ENCODE measurements at places on chromosomes 2 and 18. TPM values are rescaled to one million over a fixed set of nuclear protein-coding genes. Genes with fewer than 3 reads are reported as not detected.

The CD226 gene
- 67.2 TPM for polyA plus RNA-seq

- no peak for DNase-seq
These were observed 12.4 kb upstream of the ADCYAP1 start for GRCh38 chr18:892316-892715.

The REG3A gene
- not detected for polyA plus RNA-seq

DNA sequence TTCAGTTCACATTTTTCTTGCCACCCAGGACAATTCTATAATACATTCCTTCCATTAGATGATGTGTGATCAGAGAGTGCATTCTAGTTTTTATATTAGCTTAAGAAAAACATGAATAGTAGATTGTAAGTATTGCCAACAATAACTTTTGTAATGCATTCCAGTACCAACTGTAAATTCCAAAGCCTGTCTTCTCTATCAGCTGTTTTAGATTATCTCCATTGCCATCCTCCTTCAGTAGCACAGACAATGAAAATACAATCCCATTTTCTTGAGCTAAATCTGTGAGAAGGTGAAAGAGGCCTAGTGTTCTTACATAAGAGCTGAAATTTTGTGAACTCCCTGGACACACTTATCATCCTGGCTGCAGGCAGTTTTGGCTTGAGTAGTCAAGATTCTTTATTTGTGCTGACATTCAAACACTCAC is 103.9 kb downstream of the CCBE1 start:
- DNase-seq, result no peak

DNA sequence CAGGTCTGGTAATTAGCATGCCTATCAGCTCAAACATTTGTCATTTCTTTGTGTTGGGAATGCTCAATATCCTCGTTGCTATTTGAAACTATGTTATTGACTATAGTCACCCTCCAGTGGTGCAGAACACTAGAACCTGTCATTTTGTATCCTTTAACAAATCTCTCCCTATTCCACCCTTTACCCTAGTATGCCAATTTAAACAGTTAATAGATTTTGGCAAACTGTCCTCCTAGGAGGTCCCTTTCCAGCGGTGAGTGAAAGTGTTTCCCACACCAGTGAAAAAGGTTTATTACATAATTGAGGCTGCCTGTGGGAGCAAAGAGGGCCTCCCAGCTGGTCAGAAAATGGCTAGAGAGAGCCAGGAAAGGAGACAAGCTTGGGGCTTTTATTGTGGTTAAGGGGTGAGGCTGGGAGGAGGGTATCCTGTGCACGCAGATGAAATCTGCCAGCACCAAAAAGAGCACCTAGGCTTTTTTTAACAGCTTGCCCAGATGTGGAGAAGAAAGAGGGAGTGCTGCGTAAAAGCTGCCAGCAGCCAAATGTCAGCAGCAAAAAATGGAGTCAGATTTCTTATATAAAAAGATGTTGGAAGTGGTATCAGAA is 1.8 kb upstream of the DRC1 start:
- DNase-seq, result no peak

The PSMA8 gene
- 1.7 TPM for polyA plus RNA-seq

The SLC5A7 gene
- polyA plus RNA-seq, result not detected

GRCh38 chr2:218020281-218020680 is 17.5 kb upstream of the TNS1 start:
- DNase-seq, result no peak

DNA sequence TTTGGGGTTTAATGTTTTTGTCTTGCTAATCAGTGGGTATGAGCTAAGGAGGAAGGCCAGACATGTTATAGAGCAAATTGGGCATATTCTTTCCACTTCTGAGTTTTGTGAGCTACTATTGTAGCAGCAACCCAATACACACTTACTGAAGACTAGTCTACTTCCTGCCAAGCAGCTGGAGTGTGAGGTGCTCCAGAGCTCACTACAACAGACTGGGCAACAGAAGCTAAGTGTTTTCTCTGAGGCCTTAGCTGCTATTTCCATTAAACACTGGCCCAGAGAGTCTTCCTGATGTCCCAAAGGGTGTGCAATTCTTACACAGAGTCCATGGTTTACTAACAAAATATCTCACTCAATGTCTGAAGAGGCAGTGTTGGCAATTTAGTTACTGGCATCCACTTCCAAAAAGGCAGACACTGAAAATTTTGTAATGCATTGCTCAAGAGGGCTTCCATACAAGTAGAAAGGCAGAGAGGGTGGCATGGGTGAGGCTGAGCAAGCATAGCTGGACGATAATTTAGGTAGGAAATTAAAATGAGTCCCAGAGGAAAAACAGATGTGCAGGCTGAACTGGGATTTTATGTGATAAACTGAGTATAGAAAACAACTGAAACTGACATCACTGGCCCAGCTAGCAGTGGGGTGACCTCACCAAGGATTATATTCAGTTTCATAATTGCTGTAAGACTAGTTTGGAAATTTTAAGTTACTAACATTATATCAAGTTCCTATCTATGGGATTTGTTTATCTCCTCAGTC is 68.6 kb downstream of the ZC3H6 start:
- DNase-seq, result no peak

DNA sequence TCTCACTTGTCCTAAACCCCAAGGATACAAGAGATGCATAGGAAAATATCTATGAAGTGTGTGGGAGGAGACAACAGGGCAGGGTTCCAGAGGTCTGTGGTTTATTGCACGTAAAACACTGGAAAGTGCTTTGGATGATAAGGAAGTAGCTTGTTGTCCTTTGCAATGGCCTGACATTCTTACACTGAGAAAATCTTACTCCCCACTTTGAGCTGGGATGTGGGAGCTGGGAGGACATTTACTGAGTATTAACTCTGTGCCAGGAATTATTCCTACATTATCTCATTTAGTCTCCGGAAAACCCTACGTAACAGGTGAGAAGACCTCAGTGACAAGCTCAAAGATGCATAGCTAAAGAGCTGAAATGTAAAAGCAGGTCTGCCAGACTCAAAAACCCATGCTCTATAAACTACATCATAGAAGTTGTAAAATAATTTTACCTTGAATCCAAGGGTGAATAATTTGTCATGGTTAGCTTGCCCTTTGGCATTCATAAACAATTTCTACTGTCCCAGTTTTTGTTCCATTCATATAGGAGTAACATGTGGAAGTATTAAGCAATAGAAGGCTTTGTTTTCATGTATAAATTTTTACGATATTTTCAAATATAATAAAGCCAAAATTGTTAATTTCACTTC is 9.2 kb upstream of the GALNT3 start:
- no peak for DNase-seq

GRCh38 chr2:176291809-176292283 is 22.6 kb downstream of the MTX2 start:
- no peak for DNase-seq

DNA sequence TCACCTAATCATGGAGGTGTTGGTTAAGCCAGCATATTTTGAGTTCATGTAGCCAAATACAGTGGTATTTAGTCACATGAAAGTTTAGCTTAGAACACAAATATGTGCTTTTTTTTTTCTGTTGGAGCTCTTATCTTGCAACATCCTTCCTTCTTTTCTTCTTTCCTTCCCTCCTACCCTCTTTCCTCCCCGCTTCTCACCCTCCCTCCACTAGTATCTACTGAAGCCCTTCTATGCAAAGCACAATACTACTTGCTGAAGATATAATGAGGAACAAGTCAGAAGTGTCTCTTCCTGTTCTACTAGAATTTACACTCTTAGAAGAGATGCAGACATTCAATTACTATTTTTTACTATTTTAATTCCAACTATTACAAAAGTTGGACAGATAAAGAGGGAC is 105.0 kb upstream of the ITGA4 start:
- no peak for DNase-seq

DNA sequence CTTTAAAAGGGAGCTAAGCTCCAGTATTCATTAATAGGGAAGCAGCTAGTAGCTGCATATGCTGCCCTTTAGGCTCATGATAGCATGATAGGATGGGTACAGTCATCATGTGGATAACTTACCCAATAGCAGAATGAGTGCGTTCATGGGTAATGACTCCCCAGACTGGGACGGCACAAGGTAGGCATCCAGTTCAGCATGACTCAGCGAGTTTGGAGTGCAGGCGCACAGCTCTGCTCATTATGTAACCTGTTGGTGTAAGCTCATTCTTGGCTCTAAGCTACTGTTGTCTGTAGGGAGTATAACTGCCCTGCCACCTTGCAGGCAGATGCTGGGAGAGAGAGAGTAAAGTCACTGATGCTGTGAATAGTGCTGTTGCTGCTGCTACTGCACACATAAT is 209.2 kb upstream of the SYT4 start:
- peak; percentile 5 for DNase-seq

The ZNF396 gene
- 1.5 TPM for polyA plus RNA-seq

- DNase-seq, result no peak
These were observed 593.3 kb upstream of the FANCL start for GRCh38 chr2:58834404-58834803.

DNA sequence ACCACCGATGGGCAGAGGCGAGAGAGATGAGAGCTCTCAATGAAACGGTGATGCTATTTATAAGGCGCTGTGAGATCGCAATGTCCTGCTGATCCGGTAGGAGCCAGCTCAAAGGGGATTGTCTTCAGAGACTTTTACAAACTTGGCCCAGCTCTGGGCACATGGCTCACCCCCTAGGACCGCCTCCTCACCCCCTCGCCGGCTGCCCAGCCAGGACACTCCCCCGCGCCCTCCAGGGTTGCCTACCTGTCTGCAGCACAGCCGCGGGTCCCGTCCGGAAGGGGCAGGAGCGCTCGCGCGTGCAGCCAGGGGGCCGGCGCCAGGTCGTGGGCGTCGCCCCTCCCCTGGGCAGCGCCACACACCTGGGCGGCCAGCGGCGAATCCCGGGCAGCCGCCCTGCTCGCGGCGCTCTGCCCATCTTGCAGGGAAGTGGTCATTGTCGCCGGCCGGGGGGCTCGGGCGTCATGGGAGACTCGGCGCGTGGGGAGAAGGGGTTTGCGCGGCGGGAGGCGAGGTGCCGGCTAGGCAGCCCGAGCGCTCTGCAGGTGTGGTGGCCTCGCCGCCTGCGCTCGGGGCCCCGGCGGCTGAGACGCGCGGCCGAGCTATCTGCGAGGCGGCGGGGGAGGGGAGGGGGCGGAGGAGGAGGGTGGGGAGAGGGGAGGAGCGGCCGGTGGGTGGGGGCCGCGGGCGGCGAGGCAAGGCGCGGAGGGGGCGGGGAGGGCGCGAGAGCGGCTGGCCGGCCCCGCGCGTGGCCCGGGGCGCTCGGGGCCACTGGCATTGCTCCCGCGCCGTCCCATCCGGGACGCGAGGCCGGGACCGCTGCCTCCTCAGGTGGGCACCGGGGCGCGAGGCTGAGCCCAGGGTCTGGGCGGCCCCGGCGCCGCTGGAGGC is at the start of gene GRB14:
Gene GRB14 (minus strand): TSS at position 610 of the 891 bp plus-strand sequence. CDS start 173 bp downstream, at position 437.
- no peak for DNase-seq

The UGT1A6 gene
- not detected for polyA plus RNA-seq

DNA sequence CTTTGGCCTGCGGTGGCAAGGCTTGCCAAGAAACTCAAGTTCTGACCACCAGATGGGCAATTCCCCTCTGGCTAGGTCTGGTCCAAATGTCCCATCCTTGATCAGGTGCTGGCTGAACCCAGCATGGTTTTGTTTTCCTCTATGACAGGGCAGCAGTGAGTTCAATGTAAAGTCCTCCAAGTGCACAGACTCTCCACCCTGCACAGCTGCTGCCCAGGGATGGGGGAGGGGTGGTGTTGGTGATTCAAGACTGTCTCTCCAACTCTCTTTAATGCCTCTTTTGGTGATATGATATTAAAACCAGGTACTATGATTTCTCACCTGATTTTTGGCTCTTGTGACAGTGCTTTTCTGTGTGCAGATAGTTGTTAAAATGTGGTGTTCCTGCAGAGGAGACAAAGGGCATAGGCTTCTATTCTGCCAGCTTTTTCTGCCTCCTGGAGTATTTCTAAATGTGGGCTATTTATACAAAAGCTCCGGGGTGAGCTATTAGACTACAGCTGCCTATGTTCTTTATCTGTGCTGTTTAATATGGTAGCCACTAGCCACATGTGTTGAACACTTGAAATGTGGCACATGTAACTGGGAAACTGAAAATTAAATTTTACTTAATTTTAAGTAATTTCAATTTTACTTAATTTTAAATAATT is 64.0 kb upstream of the STK39 start:
- DNase-seq, result no peak

The LYPD1 gene
- not detected for polyA plus RNA-seq

DNA sequence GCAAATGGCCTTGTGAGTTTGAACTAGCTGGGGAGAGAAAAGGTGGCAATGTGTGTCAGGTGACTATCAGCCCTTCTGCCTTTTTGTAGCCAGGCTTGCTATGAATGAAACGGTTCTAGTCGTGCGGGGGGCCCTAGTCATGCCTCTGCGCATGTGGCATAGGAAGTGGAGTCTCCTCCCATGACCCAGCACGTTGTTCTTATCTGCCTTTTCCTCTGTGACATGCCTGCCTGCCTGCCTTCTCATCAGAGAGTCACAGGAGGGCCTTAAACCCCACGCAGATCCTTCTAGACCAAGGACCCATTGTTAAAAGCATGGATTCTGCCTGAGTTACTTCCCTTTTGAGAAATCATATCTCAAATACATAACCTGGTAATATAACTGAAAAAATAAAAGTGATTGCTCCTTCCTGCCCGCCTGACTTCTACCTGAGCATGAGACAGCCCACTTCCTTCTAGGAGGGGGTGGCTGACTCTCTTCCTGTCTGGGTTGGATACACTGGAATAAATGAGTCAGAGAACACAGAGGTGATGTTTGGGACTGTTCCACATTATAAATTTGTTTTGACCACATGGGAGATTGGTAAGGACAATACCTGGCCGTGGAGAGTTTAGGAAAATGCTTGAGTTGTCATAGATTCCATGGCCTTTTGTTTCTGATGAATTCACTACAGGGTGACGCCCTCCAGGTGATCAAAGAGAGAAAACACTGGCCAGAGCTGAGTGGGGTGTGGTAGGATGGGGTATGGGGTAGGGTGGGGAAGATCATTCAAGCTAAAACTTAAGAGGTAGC is 49.8 kb downstream of the FBLN7 start:
- peak; percentile 87 for DNase-seq

DNA sequence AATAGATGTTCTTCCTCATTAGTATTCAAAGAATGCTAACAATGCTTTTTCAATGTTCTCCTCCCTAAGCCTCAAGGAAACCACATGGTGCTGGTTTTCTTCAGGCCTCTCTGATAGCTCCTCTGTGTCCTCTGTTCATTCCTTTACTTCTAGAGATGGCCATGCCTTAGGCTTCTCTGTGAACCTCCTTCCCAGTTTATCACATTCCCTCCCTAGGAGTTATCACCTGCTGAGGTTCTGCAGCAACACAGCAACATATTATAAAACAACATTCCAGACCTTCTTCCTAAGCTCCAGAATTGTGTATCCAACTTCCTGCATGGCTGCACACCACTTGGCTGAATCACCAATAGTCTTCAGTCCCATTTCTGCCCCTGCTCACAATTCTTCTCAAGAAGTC is 325.5 kb downstream of the IRS1 start:
- DNase-seq, result no peak

DNA sequence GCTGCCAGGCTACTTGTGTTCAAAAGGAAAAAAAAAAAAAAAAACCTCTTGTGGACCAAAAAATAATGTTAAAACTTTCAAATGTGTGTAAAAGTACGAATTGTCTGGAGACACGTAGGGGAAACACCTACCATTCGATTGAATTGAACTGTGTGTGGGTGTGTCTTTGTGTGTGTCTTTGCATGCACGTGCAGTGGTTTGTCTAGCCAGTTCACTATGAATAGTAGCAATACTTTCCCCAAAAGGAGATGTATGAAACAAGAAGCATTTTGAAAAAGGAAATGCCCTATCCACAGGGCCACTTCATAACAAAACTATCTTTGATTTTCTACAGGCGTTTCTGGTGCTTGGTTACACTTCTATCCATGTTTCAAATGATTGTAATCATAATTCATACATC is 186.8 kb downstream of the RPRM start:
- DNase-seq, result no peak

All from CD4-positive, alpha-beta memory T cell (primary cell).